ENCODE measurements at places on chromosomes 3 and 15.

DNA sequence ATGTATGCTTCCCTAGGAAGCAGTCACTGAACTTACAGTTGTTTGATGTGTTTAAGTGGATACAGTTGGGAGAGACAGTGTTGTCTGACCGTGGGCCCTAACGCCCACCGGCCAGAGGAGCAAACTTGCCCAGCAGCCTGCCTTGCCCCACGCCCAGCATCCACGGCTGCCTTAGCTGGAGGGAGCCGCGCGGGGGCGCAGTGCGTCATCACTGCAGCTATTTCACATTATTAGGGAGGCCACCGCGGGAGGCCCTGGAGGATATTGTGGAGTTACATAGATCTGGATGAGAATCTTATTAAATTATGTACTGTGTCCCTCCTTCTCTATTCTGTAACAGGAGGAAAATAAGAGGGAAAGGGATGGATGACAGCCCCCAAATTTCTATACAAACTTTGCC, 267.2 kb downstream of the GABRG3 start:
- DNase-seq: no peak

- no peak for DNase-seq
Observed at GRCh38 chr15:28094732-28095521, 4.2 kb downstream of the OCA2 start.

GRCh38 chr3:52120556-52121463, 33.4 kb downstream of the POC1A start:
- no peak for DNase-seq

GRCh38 chr3:142337994-142338393, 109.8 kb downstream of the XRN1 start:
- DNase-seq: no peak

GRCh38 chr15:52369455-52369854, 73.9 kb upstream of the MYO5C start:
- no peak for DNase-seq

- no peak for DNase-seq
Observed at GRCh38 chr15:94131875-94132274, 99.5 kb upstream of the MCTP2 start.

- no peak for DNase-seq
Observed at GRCh38 chr3:99542767-99543518, 95.5 kb upstream of the COL8A1 start.

GRCh38 chr15:33729653-33730052, 238.6 kb upstream of the CHRM5 start:
- no peak for DNase-seq
